Activated CD4-positive, alpha-beta T cell treated with anti-CD3 and anti-CD28 coated beads, Interleukin-2, amount 10 ng/mL, durations not matched to agents 24 days and 14 days (primary cell): ENCODE measurements at places on chromosomes 11 and 22. TPM values are rescaled to one million over a fixed set of nuclear protein-coding genes. Genes with fewer than 3 reads are reported as not detected.

GRCh38 chr11:73387594-73388264 is 11.5 kb downstream of the RELT start:
- DNase-seq, result no peak

The PKDREJ gene
- not detected in 2 replicates for total RNA-seq

DNA sequence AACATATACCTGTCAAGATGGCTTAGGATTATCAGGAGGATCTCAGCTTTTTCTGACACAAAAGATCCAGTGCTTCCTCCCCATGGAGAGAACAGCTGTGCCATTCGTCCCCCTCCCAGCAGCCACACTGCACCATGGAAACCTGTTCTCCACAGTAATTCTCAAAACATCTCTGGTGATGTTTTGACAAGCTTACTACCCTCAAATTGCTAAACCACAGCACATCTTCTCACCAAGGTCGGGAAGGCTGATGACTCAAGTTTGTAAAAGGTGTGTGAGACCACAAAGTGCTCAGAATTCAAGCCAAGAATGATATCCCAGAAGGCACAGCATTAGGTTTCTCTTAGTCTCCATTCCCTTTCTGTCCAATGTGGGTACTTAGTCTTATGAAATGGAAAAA is 3.9 kb upstream of the RAB38 start:
- DNase-seq, result peak; percentile 82

DNA sequence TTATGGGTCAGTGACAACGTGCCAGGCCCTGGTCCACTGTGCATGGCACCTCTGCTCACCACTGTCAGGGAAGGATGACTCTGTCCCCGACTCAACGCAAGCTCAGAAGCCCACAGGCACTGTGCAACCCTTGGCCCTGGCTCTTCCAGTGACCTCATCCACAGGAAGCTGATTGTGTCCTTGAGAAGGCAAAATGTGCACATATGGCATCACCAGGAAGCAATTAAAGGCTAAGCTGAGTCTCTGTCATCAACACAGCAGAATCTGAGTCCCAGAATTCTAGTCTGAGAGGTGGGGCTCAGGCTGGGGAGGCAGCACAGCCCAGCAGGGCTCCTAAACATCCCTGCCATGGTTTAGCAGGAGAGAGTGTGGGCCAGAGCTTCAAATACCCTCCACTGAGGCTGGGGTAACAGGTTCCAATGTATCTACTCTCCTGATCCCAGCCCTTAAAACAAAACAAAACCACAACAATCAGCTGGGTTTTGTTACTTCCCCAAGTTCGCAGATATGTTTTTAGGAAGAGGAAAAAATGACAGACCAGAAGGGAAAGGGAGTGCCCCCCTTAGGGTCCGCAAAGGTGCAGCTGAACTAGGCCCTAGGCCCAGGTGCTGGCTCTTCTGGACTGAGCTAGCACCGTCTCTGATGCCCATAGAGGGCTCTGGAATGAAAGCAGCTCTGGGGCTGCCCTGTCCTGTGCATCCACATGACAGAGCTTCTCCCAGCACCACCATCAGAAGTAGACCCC is 33.5 kb upstream of the GNAZ start:
- no peak for DNase-seq

GRCh38 chr22:42313204-42313603 is 42.8 kb upstream of the TCF20 start:
- no peak for DNase-seq

DNA sequence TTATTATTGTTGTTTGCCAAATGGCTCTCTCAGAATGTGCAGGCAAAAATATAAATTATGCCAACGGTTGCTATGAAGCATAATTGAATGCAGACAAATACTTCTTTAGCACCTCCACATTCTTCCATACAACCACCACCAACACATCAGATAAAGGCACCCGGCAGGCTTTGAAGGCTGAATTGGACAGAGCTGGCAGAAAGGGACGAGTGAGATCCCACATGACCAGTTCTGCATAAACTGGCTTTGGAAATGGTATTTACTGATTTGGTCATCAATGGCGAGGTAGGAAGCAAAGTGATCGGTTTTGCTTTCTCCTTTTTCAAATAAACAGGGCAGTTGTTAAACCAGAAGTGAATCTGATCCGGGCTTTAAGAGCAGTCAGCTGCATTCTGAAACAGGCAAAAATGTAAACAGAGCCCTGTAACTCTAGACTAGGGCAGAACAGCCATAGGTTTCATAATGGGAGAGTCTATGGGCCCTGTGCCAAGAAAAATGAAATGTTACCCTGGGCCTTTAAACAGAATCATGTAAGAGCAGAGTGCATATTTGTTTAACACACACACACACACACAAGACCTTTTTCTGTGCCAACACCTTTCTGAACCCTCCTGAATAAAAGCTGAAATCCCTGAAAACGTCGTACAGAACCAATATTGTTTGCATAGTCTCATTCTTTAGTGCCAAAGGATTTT is 97.7 kb downstream of the MPPED2 start:
- DNase-seq, result no peak

DNA sequence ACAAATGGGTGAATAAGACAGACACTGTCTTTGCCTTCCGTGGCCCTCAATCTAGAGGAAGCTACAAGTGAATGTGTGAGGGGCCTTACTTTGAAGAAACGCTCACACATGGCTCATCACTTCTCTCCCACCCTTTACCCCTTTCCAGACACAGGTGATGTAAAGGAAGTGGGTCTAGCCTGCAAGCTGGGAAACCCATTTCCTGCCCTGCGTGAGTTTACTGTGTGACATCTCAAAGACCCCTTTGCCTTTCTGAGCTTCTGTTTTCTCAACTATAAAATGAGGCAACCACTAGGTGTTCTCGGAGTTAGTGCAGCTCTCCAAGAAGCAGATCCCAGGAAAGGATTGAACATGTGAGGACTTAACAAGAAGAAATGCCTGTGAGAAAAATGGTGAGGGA is 43.1 kb upstream of the LMO2 start:
- DNase-seq, result no peak

- peak; percentile 88 for DNase-seq
Observed at GRCh38 chr11:128716661-128717210, 22.9 kb downstream of the FLI1 start.

- no peak for DNase-seq
Observed at GRCh38 chr11:33920838-33921613, 29.1 kb upstream of the LMO2 start.

- DNase-seq, result no peak
Observed at GRCh38 chr11:92670308-92670890, 299.1 kb upstream of the MTNR1B start.

The IL10RA gene
- 86.6 and 89.9 TPM in 2 replicates for total RNA-seq

The LRRC74B gene
- total RNA-seq, result not detected in 2 replicates

The GANAB gene
- 251 and 257 TPM in 2 replicates for total RNA-seq

- no peak for DNase-seq
Observed at GRCh38 chr11:122173074-122173450, 57.0 kb upstream of the BLID start.

- DNase-seq, result no peak
Observed at GRCh38 chr11:77115956-77116355, 12.1 kb upstream of the MYO7A start.

The MARK2 gene
- total RNA-seq, result 34.2 and 41.0 TPM in 2 replicates

GRCh38 chr11:66854231-66854661 is 2.6 kb upstream of the LRFN4 start:
- DNase-seq, result no peak

DNA sequence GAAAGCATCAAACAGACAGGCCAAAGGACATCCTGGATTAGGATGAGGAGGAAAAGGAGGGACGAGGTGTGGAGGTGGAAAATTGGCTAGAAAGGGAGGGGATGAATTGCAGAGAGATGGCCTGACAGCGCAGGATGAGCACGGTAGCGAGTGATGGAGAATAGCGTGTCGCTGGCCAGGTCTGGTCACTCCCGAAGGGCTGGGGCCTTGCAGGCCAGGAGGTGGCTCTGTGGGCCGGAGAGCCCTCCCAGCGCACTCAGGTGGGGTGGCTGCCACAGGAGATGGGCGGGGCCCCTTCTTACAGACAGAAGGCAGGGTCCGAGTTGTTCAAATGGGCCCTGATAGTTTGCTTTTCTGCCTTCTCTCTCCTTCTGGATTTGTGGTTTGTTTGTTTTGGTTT is 37.1 kb upstream of the THY1 start:
- no peak for DNase-seq

The OR4C5 gene
- total RNA-seq, result not detected in 2 replicates

DNA sequence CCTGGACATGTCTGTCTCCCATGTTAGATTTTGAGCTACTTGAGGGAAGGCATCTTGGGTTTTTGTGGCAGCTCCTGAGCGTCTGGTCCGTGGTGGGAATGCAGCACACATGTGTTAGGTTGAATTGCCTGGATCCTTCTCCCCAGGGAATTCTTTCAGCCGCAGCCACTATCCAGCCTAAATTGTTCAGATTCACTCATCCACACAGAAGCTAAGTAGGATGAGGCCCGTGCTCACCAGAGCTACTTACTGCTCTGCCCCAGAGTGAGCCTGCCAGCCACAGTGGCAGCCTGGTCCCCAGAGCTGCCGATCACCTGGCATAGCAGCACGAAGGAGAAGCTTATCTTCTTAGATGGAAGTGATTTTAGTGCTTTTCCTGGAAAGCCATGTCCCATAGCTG is 34.4 kb upstream of the SORL1-AS1 start:
- DNase-seq, result no peak

DNA sequence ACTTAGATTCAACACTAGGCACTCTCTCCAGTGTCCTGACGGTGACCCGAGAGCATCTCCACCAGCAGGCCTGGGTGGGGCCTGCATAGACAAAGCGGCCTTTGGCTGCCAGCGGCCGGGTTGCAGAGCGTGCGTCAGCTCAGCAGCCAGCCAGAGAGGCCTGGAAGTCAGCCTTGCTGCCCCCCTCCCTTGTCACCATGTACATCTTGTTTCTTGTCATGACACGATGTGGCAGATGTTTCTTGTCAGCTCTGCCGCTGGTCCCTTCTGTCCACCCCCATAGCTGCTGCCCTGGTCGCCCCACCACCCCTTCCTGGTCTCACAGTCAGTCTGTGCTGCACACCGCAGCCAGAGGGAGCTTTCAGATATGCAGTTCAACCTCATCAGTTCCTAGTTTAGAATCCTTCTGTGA is 33.1 kb upstream of the CBX7 start:
- no peak for DNase-seq

DNA sequence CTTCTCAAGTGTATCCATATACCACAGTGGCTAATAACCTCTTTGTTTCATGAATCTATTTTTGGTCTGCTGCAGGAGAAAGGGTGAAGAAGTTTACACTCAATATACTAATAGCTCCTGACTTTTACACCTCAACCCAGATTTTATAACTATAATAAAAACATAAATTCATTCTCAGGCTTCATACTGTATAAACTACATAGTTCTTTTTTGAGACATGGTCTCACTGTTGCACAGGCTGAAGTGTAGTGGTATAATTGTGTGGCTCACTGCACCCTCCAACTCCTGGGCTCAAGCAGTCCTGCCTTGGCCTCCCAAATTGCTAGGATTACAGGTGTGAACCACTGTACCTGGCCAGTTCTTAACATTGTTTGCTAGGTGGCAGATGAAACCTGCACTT is 17.8 kb upstream of the CCDC179 start:
- DNase-seq, result no peak

The SORL1 gene
- 28.4 and 30.3 TPM in 2 replicates for total RNA-seq

The RAG2 gene
- not detected in 2 replicates for total RNA-seq

- DNase-seq, result no peak
Observed at GRCh38 chr11:120589376-120589775, 77.8 kb downstream of the GRIK4 start.

- DNase-seq, result no peak
Observed at GRCh38 chr22:49538006-49538405, 289.7 kb downstream of the BRD1 start.
